ENCODE measurements at places on chromosomes 5 and 9.

GRCh38 chr5:98443881-98444280, 329.6 kb upstream of the RGMB start:
- DNase-seq = no peak

DNA sequence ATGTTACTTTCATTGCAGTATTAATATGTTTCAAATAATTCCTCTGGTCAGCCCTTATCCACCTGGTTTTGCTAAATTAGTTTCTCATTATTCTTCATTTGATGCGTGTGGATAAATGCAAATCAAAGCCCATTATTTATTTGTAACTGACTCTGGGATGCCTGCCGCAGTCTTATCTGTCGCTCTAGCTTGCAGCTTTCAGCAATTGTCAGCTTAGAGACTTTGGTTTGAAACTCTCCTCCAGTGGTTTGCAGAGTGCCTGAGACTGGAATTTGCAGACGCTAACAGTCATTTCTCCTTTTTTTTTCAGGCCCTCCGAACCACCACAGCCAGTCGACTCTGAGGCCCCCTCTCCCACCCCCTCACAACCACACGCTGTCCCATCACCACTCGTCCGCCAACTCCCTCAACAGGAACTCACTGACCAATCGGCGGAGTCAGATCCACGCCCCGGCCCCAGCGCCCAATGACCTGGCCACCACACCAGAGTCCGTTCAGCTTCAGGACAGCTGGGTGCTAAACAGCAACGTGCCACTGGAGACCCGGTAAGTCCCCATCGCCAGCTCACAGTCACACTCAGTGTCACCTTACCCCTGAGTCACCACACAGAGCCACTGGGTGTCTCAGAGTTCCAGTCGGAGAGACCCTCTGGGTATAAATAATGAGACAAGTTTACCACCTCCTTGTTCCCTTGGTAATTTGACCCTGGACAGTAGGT, 339.0 kb upstream of the WWC1 start:
- DNase-seq = no peak

DNA sequence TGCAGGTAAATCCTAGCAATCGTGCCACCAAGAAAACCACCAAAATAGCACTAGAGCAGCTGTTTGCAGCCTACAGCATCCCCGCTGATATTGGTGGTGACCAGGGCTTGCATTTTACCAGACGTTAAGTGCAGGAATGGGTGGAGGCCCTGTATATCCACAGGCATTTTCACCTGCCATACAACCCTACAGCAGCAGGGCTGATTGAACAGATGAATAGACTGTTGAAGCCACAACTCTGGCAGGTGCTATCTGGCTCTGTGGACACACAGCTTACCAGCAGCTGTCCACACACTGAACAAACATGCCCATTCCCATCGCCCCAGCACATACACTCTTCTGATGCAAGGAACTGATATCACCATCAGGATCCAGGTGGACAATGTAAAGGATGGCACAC, 154.5 kb upstream of the APC start:
- DNase-seq = no peak

DNA sequence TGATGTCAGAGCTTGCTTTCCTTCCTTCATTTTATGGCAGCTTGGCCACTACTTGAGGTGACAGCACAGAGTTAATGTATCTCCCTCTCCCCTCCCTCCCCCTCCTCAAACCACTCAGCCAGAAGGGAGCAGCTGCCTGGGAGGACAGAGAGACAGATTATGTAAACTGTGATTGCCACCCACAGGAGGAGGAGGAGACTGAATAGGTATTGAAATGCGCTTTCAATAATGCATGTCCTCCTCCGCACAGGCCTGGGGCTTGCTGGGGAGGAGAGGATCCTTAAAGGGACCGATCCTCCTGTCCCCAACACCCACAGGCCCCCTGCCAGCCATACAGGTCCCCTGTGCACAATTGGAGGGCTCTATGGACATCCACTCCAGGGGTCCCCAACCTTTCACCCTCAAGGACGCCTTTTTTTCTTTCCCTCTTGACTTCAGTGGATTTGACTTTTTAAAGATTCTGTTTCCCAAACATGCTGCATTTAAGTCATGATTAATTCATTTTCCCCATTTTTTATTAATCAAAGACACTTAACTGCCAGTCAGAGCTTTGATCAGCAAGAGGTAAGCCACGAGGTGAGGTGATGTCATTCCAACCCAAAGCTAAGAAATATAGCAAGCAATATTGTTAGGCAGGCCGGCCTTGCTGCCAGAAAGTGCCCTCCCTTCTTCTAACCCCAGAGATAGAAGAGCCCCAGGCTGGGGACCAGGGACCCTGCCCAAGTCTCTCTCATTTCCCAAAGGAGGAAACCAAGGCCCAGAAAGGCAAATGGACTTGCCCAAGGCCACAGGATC, 47.5 kb upstream of the CPLX2 start:
- DNase-seq = no peak

DNA sequence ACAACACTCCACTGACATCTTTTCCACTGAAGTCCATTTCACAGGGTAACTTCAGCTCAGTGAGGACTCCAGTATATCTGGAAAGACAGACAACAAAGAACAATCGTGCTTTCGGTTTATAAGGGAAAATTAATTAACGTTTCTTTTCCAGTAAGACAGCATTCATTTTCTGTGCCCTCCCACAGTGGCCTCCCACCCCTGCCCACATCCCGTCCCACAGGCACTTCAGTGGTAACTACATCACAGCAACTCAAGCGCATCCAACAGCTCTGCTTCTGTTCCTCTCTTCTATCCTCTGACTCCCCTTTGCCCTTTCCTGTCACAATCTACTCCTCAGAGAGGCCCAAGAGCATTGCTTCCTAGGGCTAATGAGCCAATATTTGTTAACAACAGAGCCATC, 40.3 kb downstream of the GLDC start:
- DNase-seq = no peak

DNA sequence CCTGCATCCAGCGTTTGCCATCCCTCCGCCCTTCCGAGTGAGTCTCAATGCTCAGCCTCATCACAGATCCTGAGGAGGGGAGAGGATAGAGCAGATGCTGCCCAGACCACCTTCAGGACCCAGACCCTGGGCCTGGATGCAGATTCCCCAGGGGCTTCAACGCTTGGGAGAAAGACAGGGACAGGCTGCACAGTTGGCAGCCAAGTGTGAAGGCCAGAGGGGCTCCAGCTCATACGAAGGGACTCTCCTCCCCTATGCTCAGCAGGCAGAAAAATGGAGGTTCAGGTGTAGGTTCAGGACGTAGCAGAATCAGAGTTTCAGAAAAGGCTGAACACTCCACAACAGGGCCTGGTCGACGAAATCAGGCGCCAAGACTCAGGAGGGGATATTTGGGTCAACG, 378.5 kb upstream of the IRX1 start:
- no peak for DNase-seq

GRCh38 chr5:122192497-122193496, 63.5 kb downstream of the ZNF474 start:
- no peak for DNase-seq

DNA sequence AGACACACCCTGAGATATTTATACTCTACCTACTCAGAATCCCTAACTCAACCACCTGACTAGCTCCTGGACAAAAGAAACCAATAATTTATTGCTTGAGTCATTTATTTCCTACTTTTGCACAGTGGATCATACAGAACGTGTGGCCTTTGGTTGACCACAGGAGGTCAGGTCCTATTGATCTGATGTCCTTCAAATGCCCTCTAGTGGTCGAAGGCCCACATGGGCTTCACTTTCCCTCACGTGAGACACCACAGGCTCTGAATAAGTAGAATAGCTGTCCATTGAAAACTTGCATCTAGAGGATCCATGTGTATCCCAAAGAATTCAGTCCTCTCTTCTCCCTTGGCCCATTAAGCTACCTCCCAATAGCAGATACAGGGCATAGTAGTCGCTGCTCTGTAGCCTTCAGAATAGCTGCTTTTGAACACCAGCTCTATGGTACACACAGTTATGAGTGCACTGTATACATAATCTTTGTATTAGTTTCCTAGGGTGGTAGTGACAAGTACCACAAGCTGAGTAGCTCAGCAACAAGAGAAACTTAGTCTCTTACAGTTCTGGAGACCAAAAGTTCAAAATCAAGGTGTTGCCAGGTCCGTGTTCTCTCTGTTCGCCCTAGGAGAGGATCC, 177.6 kb upstream of the SMARCA2 start:
- no peak for DNase-seq

DNA sequence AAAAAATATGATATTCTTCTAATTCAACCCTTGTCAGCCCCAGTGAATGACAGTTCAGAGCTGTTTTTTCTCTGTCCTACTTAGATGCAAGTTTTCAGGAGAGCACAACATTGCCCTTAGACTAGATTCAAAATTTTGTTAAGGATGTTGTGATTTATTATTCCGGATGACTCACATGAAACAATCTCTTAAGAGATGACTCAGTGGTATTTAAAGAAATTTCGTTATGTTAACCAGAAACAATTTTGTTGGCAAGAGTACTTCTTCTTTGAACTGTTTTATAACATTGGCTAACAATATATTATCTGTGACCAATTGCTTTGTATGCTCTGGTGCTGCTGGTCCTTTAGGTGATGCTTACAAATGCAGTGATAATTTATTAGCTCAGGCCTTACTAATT, 132.0 kb downstream of the IZUMO3 start:
- no peak for DNase-seq

Measured in stimulated activated CD8-positive, alpha-beta memory T cell treated with anti-CD3 and anti-CD28 coated beads, Interleukin-7, amount 100 ng/mL, for 1 hour (primary cell).